ENCODE measurements at places on chromosomes 1 and 21.

DNA sequence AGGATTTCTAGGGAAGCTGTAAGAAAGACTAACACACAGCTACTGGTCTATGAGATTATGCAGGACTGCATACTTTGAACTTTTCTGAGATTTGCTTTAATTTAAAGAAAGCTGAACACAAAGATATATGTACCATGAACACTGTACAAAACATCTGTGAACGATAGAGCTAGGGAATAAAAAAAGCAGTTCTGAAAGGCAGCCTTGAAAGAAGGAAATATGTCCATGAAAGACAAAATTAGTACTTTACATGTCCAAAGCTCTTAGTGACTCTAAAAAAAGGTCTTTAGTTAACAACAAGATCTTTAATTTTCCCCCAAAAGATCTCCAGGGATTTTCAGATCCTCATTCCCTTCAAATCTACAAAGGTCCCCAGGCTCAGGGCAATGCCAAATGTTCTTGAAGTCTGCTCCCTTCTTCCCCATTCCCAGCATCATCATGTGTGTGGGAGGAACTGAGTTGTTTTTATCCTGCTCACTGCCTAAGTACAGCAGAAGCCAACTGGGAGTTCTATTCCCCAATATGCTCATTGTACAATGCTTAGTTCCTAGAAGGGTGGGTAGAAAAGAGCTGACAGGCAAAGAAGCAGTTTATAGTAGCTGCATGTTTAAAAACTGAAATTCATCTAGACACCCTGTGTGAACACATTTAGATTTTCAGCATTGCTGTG is 60.1 kb upstream of the PTCH2 start:
- DNase-seq, result no peak

- DNase-seq, result no peak
Observed at GRCh38 chr1:29280409-29281131, 44.2 kb downstream of the PTPRU start.

DNA sequence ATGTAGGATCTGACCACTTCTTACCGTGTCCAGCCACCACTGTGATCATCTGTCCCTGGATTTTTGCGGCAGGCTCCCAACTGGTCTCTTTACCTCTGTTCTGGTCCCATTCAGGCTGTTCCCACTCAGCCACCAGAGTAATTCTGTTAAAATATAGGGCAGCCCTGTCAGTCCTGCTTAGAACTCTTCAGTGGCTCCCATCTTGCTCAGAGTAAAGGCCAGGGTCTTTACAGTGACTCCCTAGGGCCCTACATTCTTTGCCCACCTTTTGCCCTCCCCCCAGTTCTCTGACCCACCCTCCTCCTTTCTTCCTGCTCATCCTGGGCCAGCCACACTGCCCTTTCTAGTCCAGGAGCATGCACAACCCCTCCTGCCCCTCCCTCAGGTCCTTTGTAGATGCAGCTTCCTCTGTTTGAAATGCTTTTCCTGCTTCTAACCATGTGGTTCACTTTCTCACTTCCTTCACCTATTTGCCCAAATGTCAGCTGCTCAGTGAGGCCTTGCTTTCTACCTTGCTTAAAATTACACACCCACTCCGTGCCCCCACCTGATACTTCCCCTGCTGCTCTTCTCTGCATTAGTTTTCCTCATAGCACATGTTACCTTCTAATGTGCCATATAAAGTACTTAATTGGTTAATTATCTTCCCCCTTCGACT is 7.8 kb downstream of the UBIAD1 start:
- DNase-seq, result no peak

DNA sequence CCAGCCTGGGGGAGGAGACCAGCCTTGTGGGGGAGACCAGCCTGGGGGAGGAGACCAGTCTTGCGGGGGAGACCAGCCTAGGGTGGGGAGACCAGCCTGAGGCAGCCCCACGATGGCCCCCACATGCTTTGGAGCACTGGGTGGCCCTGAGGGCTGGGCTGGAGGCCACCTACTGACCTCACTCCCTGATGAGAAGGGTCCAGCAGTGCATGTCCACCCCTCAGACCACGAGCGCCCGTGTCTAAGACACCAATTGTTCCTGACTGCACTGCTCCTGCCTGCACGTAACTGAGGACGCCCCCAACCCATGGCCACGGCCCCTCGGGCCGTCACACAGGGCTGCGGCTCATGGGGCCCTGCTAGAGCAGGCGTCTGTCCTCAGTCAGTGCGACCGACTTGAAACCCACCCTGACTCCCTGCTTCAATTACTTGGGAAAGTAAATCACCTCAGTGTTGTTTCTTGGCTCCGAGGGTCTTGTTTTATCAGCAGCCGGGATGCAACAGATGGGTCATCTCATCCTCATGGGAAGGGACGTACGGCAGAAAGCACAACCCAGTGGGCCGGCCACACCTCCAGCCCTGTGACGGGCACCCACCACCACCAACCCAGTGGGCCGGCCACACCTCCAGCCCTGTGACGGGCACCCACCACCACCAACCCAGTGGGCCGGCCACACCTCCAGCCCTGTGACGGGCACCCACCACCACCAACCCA is at the start of gene SPATC1L:
TSS of gene SPATC1L (minus strand) at position 550 of the 715 bp plus-strand sequence. CDS start 1,643 bp downstream, outside the sequence.
- DNase-seq, result no peak

DNA sequence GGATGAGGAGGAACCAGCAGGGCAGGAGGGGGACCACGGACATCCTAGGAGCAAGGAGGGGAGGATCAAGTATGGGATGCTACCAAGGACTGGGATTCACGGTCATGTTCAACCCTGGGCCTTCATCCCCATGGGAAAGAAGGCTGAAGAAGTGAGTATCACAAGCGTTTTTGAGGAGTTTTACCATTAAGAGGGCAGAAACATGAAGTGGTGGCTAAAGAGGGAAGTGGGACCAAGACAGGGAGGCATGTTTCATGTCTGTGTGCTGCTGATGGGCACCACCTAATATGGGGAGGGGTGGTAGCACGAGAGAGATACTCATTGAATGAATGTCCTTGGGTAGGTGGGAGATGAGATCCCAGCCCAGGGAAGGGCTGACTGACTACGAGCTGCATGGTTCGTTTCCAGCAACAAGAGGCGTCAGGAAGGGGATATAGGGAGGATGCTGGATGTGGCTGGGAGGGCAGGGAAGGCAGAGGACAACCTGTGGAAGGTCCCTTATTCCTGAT is 11.3 kb upstream of the LSS start:
- no peak for DNase-seq
